NCI-H2081 (cell line): ENCODE measurements at places on chromosomes 3 and 15.

GRCh38 chr15:85424154-85424553 lies 43.8 kb downstream of the AKAP13 start:
- no peak for DNase-seq

- no peak for DNase-seq
Observed at GRCh38 chr3:14322667-14323295, 79.6 kb upstream of the SLC6A6 start.

DNA sequence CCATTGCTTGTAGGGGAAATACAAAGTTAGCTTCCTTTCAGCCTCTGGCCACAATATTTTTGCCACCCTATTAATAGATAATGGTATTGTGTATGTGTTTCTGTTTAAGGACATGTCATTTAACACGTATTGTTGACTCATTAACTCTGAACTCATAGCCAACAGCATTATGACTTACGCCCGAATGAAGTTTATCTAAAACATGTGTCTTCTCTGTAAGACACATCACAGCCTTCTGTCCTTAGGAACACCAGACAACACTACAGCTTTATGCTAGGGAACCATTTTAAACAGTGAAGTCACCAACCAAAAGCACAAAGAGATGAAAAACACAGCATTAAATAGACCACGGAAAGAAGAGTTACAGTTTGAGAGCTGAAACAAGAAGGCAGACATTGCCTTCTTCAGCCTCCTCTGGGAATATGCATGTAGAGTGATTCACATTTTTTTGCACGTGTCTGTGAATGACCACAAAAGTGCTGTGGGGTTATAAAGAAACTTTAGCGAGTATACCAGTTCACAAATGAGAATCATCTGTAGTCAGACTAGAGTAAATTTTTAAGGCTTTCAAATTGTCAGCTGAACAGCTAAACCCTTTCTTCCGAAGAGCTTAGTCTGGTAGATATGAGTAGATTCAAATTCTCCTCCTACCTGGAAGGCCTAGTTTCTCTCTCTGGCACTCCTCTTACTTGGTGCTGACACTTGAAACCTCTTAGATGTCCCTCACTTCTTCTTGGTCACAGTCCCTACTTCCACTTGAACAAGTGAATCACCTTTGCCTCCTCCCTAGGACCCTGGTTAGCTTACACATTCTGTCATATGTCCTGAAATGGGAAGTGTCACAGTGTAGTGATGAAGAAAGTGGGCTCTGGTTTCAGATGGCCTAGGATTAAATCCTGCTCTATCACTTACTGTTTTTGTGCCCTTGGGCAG lies 32.2 kb downstream of the MCTP2 start:
- DNase-seq: no peak

GRCh38 chr3:184954251-184954650 lies 142.3 kb downstream of the VPS8 start:
- no peak for DNase-seq
